ENCODE measurements at places on chromosomes 2 and 18. TPM values are rescaled to one million over a fixed set of nuclear protein-coding genes. Genes with fewer than 3 reads are reported as not detected.

SKA1 gene
- 4.3 TPM for total RNA-seq

NEU4 gene
- total RNA-seq = 1.3 TPM

SCYGR4 gene
- not detected for total RNA-seq

VWA3B gene
- not detected for total RNA-seq

HTR2B gene
- not detected for total RNA-seq

MBP gene
- total RNA-seq = 15.9 TPM

CRYGB gene
- total RNA-seq = not detected

CSRNP3 gene
- 3.7 TPM for total RNA-seq

ALK gene
- total RNA-seq = not detected

GIGYF2 gene
- total RNA-seq = 60.4 TPM

ARHGEF4 gene
- 6.3 TPM for total RNA-seq

DNAJC5G gene
- not detected for total RNA-seq

GRP gene
- not detected for total RNA-seq

CEP76 gene
- total RNA-seq = 6.8 TPM

CD302 gene
- 10.6 TPM for total RNA-seq

Measured in chondrocyte (in vitro differentiated cells).